ENCODE measurements at places on chromosomes 1 and 21.

- no peak for DNase-seq
Observed at GRCh38 chr1:9363061-9363471, 70.4 kb downstream of the SPSB1 start.

GRCh38 chr1:9714257-9714718 lies 62.8 kb downstream of the PIK3CD start:
- no peak for DNase-seq

DNA sequence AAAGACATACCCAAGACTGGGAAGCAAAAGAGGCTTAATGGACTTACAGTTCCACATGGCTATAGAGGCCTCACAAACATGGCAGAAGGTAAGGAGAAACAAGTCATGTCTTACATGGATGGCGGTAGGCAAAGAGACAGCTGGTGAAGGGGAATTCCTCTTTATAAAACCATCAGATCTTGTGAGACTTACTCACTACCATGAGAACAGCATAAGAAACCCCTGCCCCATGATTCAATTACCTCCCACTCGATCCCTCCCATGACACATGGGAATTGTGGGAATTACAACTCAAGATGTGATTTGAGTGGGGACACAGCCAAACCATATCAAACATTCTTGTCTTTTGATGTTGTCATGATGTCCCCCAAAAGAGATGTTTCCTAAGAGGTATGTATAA lies 103.3 kb downstream of the DUSP10 start:
- no peak for DNase-seq

GRCh38 chr1:203678943-203679661 lies 52.5 kb downstream of the ATP2B4 start:
- no peak for DNase-seq

DNA sequence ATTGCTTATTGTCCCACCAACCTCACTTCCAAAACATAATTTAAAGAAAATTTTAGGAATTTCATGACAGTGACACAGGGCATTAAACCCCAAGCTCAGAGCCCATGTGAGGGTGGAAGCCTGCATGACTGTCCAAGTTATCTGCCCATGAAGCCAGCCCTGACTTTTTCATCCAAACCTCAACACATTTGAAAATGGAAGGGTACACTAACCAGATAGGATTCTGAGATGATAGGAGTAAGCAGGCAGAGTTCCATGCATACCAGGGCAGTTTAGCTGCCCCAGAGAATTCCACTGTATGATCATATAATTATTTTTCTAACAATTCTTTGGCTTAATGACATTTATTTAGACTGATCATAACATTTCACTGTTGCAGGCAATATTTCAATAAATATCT lies 986.0 kb downstream of the TTLL7 start:
- no peak for DNase-seq

DNA sequence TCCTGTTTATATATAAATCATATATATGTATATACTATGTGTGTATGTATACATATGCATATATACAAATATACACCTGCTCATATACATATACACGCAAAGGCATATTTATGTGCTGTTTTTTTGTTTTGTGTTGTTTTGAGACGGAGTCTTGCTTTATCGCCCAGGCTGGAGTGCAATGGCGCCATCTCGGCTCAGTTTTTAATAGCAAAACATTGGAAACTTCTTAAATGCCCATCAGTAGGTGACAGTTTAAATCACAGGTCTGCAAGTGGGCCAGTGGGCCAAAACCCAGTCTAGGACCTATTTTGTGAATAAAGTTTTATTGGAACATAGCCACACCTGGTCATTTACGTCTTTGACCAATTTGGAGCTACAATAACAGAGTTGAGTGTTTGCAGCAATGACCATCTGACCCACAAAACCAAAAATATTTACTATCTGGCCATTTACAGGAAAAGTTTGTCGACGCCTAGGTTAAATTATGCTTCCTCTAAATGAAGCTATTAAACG lies 132.3 kb downstream of the TOMM20 start:
- DNase-seq: no peak

GRCh38 chr1:79113836-79114235 lies 107.3 kb upstream of the ADGRL4 start:
- DNase-seq: no peak

DNA sequence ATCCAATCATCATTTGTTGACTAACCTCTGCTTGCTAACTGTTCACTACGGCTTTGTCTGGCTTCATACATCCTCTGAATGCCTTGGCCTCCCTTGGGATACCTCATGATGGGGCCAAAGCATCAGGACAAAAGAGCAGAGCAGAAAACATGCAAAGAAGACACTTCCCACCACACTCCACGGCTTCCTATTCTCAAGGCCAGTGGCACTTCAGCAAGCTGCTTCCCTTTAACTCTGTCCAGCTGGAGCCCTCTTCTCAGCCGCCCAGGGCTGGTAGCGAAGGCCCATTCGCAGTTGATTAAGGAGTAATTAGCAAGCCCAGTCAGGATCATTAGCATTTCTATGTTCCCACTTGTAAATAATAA lies 224.3 kb upstream of the FGGY start:
- DNase-seq: no peak

DNA sequence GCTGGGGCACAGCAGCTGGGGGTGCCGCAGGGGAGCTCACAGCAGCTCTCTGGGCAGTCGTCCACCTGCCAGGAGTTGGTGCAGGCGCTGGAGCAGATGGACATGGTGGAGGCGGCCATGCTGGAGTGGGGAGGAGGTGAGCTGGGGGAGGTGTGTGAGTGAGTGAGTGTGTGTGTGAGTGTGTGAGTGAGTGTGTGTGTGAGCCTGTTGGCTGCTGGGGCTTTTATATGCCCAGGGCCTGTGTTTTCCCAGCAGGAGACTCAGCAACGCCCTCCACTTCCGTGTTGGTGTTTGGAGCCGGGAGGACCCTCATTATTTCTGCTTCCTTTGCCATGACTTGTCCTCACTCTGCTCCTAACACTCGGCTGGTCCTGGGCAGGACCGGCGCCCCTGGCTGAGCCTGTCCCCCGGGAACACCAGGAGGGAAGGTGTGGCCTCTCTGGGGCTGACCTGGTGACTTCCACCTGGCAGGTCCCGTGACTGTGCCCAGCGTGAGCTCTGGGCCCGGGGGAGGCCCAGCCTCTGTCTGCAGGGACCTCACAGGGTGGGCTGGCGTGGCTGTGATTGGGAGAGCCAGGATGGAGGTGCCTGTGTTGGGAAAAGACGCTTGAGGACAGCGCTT lies at the start of gene KRTAP10-2:
KRTAP10-2 (minus strand) TSS at position 166 of the 622 bp plus-strand sequence; CDS start at position 119, 47 bp downstream.
- no peak for DNase-seq

GRCh38 chr1:61204528-61204927 lies 122.2 kb downstream of the NFIA start:
- no peak for DNase-seq

DNA sequence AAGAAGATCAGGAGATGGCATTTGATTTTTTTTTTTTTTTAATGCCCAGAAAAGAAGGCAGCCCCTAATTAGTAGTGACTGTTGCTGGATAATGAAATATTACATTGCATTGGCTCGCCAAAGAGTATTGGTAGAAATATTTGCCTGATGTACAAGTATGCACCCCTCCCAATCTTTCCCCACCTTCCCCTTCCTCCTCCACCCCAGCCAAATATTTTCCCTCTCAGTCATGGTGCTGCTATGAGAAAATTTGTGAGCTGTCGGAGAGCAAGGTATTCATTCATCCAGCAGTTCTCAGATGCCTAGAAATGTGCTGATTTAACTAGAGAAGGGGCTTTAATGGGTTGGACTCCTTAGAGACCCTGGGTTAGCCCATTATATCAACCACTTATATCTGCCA lies 50.5 kb upstream of the IKBKE start:
- no peak for DNase-seq

DNA sequence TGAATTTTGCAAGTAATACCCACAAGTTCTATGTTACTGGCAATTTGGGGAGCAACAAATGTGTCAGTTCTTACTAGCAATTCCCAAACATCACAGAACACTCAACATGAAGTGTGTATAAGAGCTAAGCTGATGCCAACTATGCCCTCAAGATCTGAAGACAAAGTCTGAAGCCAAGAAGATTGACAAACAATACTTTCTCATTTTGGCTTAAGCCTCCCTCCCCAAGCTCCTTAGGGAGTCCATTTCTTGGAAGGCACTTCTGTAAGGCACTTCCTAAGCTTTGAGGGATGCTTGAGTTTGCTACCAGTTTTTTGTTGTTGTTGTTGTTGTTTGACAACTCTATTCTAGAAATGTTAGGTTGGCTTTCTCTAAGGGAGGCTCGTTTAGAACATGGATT lies 154.4 kb upstream of the ZNF644 start:
- DNase-seq: no peak

- DNase-seq: no peak
Observed at GRCh38 chr1:10686404-10687040, 109.9 kb downstream of the CASZ1 start.

Data from NCI-H1048 (cell line).